Fibroblast of mammary gland (primary cell): ENCODE measurements at places on chromosomes 1 and 21.

DNA sequence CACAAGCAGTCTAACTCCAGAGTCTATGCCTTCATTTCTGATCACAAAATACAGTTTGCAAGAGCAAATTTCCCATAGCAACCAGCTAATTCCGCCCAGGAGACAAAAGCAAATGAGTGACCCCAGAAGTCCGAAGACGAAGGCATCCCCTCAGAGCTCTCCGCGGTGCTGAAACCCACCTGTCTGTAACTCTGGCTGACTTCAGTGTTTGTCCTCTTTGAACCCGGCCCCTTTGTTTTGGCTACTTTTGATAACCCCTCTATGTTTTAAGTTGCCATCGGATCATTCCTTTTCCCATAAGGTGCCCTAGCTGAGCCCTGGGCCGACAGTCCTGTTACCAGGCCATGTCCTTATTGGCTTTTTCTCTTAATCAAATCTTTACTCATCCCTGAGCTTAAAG, 515.8 kb downstream of the PTPRU start:
- DNase-seq = no peak

DNA sequence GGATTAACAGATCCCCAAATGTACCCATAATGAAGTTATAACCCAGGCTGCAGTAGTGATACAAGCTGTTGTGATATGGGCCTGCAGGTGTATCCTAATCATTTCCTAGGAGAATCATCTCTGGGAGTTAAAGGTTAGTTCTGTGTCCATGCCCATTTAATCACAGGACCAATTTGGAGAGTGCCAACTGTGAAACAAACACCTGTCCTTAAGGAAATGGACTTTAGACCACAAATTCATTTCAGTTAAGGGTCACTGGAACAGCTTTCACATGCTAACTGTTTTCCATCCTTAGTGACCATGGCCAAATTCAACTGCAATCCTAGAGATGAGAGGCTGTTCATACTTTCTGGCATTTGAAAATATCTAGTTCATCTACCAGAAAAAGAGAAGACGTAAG, 160.9 kb downstream of the GPATCH2 start:
- DNase-seq = no peak

DNA sequence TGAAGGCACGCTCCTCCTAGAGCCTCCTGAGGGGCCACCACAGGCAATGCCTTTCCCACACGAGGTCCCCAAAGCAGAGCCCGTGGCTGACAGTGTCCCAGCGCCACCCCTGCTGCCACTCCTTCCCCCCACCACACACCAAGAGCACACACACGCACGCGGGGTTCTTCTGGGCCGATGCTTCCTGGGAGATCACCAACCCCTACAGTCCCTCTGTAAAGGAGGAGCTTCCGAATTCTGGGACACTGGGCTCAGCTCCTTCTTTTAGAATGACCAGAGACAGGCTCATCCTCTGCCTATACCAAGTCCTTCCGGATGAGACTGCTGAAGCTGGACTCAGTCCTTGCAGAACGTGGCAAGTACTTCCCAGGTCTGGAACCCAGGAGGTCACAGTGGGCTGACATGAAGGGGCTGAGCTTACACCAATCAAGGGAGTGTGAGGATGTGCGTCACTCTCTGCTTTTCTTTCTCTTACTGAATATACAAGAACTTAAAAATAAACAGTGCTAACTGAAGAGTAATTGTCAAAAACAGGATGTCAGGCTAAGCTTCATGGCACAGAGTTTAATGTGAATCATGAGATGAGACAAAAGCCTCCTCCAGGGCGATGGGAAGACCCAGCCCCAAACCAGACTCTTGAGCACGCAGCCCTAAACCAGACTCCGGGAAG, 12.7 kb downstream of the SSU72 start:
- DNase-seq = no peak

GRCh38 chr1:168321945-168322344, 41.3 kb downstream of the TBX19 start:
- peak; percentile 59 for DNase-seq
